ENCODE measurements at places on chromosomes 5 and 9. TPM values are rescaled to one million over a fixed set of nuclear protein-coding genes. Genes with fewer than 3 reads are reported as not detected.

DNA sequence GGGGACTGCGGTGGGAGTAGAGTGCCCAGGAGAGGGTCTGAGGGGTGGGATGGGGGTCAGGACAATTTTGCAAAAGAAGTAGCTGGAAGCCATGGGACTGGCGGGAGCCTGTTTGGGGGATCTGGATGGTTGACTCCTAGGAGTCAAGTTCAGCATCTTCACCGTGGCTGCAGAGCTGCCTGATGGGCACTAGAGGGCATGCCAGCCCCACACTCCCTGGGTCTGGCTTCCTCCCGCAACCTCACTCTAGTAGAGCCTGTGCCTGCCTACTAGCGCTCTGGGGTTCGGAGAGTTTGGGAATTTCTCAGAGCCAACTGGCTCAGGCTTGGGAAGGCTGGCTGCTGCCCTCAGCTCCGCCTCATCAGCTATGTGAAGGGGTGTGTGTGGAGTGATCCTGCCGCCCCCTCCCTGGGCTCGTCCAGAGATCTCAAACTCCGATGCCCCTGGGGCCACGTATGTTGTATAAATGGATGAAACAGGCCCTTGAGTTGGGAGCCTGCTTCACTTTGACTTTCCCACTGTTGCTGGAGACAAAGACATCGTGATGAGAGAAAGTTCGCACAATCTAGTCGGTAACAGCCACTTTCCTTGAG, 10.8 kb downstream of the TSPAN17 start:
- no peaks in the 10 kb centered on the region for H3K27me3 ChIP-seq
- DNase-seq, result peak; percentile 38
- no peak overlapping the region for H3K4me3 ChIP-seq
- peaks cover 5% of the 10 kb centered on the region for H3K4me1 ChIP-seq

DNA sequence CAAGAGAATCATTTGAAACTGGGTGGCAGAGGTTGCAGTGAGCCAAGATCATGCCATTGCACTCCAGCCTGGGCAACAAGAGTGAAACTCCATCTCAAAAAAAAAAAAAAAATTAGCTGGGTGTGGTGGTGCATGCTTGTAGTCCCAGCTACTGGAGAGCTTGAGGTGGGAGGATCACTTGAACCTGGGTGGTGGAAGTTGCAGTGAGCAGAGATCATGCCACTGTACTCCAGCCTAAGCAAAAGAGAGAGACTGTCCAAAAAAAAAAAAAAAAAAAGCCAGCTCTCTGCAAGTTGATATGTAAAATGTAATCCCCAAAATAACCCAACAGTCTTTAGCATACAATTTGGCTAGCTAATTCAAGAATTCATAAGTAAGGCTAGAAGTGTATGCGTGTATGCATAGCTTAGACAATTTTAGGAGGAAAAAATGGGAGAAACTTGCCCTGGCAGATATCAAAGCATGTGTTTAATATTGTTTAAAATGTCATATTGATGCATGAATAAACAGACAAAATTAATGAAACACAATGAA, 36.3 kb downstream of the C5orf22 start:
- no peaks in the 10 kb centered on the region for H3K27me3 ChIP-seq
- no peak overlapping the region for H3K27ac ChIP-seq
- no peak for DNase-seq
- H3K36me3 ChIP-seq, result no peaks in the 10 kb centered on the region
- H3K4me3 ChIP-seq, result no peak overlapping the region
- no peaks in the 10 kb centered on the region for H3K4me1 ChIP-seq

LMX1B gene
- polyA plus RNA-seq, result 0.05 TPM

DNA sequence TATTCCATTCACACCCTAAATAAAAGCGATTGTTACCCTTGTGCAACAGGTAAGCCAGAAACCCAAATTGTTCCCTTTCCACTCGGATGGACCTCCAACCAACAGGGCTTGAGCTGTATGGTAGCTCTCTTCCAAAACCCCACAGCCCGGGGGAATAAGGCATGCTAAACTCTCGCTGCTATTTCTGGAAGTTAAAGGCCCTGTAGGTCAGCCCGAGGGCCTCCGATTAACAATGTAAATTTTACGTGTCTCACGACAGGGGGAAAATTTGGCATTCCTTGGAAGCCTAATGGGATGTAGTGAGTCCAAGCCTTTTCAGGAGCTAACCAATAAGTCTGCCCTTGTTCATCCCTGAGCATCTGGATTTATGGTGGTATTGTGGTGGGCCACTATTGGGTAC, 26.0 kb downstream of the CNOT8 start:
- no peaks in the 10 kb centered on the region for H3K27me3 ChIP-seq
- no peak overlapping the region for H3K4me3 ChIP-seq
- H3K36me3 ChIP-seq, result peaks cover 27% of the 10 kb centered on the region
- no peaks in the 10 kb centered on the region for H3K4me1 ChIP-seq
- DNase-seq, result no peak
